ENCODE measurements at places on chromosomes 12 and 14. TPM values are rescaled to one million over a fixed set of nuclear protein-coding genes. Genes with fewer than 3 reads are reported as not detected.
A peak's percentile ranks its signal among the peaks of the same experiment; 100 is the strongest.

OR6C2 gene
- total RNA-seq, result not detected

PLXNC1 gene
- total RNA-seq, result 3.0 TPM

DNA sequence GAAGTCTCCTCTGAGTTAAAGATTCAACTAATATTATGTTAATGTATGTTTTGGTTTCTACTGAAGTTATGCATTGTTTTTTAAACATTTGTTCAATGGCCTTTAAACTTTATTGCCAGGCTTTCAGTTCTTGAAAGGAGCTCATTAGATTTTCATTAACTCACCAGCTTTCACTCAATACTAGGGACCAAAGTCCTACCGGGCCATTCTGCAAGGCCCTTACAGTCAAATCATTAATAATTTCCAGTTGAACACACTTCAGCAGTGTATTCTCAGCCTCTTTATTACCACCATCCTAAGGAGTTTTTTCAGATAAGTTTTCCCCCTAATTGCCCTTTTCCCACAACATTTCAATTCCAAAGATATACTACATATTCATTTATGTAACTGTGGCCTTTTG is 409.2 kb downstream of the DIO2 start:
- DNase-seq, result no peak

HOTAIR gene
- total RNA-seq, result not detected

DNA sequence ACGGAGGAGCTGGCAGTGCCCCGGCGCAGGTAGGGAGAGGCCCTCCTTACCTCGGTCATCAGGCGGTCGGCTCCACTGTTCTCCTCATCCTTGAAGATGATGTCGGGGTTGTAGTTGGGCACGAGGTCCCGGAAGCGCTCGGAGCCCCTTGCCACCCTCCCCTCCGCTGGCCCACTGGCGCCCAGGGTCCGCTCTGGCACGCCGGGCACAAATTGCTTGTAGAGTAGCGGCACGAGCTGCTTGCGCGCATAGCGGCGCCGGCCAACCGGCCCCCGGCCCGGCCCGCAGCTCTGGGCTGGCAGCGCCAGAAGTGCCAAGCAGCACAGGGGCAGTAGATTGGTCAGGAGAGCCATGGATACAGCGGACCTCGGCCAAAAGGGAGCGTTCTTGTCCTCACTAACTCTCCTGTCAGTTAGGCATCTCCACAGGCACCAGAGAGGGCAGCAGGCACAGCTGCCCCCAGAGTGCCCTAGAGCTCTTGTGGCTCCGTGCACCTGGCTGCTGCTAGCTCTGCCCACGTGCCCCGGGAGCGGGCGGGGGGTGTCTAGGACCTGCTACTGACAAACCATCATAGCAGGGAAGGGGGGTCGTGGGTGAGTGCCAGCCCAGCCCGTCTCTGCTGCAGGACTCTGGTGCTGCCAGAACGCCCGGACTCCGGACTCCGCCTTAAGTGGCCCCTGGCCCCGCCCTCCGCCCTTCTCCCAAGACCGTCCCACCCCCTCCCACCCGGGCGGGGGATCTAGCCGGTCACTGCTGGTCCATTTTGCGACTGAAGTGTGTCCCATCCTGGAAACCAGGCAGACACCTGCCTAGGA is at the start of gene DHH:
TSS of gene DHH (minus strand) at position 642 of the 815 bp plus-strand sequence. CDS start at position 353, 289 bp downstream.
- DNase-seq, result no peak

MYF5 gene
- total RNA-seq, result not detected

GRCh38 chr14:36035675-36036074 is 140.8 kb downstream of the PTCSC3 start:
- no peak for DNase-seq

- DNase-seq, result no peak
Observed at GRCh38 chr14:44107156-44107555, 399.9 kb downstream of the FSCB start.

DNA sequence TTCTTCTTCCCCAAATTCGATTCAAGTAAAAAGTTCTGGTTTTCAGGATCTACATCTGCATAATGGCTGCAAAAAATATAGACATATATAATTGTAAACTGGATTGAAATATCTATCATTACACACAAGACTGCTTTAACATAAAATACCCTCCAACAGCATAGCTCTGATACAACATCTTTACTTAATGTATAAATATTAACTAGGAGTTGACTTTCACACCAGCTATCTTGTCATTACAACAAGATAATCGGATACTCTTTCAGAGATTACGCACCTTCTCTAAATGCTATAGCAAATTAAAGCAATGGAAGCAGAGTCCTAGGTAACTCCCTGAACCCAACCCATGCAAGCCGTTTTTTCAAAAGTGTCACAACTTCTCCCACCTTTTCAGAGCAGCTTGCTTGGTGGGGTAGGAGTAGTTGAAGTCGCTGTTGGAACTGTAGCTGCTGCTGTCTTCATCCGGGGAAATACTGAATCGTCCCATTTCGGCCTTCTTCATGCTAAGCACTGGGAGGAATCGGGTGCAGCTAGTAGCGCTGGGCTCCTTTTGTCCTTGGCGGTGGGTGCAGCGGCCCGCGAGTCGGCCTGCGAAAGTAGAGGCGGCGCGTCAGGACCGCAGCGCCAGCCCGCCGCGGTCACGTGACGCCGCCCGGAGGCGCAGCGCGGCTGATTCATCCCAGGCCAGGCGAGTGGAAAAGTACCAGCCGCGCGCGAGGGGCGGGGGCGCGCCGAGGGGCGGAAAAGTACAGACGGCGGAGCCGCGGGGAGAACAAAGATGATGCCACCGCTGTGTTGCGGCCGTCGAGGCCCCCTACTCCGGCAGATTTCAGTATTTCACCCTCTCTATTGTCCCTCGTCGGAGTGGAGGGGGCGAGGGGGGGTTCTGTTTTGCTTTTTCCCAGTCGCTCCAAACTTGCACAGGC is 1.5 kb downstream of the SLC38A2 start:
- peak; percentile 96 for DNase-seq

DNA sequence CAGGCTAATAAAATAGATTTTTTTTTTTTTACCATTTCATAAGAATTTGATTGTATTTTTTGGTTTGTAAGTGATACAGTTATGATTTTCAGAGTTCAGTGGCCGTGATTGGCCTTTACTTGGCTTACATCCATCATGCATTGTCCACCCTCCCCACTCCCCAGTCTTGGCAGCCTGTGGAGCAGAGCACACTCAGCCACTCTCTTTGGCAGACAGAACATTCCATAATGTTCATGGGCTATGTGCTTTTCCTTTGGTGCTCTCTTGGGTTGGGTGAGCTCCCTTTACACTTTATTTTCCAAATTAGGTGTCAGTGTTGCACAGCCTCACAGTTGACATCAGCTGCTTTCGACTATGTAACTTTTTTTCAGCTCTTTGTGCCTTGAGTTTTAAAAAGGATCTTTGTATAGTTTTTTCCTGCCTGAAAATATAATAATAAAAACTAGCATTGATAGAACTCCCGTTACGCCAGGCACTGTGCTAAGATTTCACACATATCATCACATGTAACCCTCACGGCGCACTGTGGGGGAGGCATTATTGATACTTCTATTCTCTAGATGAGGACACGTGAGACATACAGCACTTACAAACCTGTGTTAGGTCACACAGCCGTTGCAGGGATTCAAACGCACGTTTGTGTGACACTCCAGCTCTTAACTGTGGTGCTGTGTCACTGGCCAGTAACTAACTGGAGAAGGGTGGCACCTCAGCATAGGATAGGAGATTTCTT is 21.5 kb downstream of the SUDS3 start:
- no peak for DNase-seq

GRCh38 chr12:60935981-60936761 is 1324.0 kb upstream of the USP15 start:
- no peak for DNase-seq

RDH16 gene
- not detected for total RNA-seq

GRCh38 chr12:116222358-116222757 is 55.1 kb downstream of the MED13L start:
- no peak for DNase-seq

DNA sequence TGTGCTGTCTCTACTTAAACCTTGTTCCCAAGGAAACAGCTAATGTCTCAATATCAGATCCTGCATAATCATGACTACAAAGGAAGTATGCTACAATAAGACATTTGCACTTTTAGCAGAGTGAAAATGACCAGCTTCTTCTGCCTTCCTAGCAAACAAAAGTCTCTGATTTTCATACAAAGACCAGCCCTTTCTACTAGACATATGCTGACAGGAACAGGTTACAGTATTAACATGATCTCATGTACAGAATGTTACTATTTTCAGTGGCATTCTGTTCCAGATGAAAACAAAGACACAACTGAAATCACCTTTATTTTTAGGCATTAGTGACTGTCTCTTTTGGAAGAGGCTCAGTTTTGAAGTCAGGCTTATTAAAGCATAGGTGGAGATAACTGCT is 228.6 kb downstream of the MED13L start:
- no peak for DNase-seq

DNA sequence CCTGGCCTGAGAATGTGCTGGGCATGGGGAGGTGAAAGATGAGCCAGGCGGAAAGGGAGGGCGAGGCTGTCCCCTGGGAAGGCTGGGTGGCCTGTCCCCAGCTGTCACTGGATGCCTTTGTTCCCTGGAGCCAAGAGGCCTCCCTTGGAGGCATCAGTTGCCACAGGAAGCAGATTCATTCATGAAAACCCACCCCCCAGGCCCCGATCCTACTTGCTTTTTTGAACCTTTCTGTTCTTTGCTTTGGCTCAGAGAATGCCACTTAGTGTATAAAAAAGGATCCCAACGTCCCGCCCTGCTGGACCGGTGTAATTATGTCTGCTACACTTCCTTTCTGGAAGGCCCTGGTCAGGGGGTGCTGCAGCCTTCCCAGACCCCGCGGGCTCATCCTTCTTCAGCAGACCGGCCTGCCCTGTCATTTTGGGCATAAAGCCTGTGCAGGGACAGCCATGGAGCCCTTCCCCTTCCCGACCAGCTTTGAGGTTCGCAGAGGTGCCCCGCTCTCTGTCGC is 220.2 kb downstream of the SLC41A2 start:
- DNase-seq, result no peak

GRCh38 chr14:63448841-63449240 is 94.3 kb downstream of the PPP2R5E start:
- DNase-seq, result no peak

DNA sequence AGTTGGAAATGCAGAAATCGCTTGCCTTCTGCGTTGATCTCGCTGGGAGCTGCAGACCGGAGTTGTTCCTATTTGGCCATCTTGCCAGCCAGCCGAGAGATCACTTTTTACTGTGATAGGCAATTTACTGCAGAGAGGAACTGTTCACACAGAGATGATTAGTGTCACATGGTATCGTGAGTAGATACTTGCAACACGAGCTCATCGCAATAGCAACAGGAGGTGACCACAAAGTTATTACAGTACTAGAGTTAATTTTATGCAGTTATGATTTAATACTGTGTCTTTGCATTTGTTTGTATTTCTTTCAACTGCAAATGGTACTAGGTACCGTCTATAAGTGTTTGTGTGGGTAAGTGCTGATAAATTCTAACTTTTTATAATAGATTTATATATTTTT is 27.8 kb downstream of the NOPCHAP1 start:
- no peak for DNase-seq

DNA sequence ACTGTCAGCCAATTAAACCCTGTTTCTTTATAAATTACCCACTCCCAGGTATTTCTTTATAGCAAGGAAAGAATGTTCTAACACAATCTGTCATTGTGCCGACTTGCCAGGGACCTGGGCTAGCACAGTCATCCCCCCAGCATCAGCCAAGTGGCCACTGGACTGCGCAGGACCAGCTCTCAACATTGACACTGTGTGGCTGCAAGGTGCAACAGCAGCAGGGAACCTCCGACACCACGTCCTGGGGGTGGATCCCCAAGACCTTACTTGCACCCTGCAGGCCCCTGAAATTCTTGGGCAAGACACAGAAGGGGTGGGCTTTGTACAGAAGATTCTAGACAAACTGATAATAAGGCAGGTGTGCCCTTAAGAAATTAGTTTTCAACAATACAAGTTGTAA is 309.5 kb downstream of the GLT1D1 start:
- no peak for DNase-seq

LTB4R gene
- total RNA-seq, result 2.1 TPM

GRIP1 gene
- total RNA-seq, result 5.4 TPM

LRTM2 gene
- total RNA-seq, result not detected

SMCO2 gene
- not detected for total RNA-seq

GRCh38 chr12:128402486-128403243 is 135.7 kb downstream of the TMEM132C start:
- DNase-seq, result no peak

HAL gene
- 0.68 TPM for total RNA-seq

GRCh38 chr12:41055875-41056577 is 132.1 kb upstream of the PDZRN4 start:
- DNase-seq, result no peak

GRCh38 chr12:111093428-111094142 is 173.2 kb upstream of the MYL2 start:
- DNase-seq, result no peak

DNA sequence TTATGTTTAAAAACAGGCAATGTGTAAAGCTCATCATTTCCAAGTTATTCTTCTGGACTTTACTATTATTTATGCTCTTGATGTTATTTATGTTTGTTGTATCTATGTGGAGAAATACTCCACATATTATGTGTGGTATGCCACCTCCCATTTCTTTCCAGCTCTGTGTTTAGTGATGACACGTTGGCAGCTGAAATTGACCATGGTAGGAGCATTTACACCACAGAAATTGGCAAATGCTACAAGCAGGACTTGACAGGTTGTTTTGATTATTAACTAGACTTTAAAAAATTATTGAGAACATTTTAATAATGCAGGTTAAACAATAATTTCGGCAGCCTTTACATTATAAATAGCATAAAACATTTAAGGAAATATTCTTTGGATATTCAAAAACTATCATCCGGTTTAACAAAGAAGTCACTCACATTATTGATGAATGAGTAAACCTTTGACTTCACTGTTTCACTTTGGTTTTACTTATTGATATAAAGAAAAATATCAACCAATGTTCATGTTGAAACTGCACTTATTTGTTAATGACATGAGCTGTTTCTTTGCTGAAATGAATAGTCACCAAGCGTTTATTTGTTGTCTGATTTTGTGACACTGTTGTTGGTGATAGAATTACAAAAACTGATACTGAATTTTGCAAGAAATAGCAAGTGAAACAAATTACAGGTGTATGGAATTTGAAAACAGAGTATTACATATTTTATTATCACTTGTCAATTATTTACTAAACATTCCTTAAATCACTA is 76.8 kb downstream of the HMGA2 start:
- no peak for DNase-seq

DNA sequence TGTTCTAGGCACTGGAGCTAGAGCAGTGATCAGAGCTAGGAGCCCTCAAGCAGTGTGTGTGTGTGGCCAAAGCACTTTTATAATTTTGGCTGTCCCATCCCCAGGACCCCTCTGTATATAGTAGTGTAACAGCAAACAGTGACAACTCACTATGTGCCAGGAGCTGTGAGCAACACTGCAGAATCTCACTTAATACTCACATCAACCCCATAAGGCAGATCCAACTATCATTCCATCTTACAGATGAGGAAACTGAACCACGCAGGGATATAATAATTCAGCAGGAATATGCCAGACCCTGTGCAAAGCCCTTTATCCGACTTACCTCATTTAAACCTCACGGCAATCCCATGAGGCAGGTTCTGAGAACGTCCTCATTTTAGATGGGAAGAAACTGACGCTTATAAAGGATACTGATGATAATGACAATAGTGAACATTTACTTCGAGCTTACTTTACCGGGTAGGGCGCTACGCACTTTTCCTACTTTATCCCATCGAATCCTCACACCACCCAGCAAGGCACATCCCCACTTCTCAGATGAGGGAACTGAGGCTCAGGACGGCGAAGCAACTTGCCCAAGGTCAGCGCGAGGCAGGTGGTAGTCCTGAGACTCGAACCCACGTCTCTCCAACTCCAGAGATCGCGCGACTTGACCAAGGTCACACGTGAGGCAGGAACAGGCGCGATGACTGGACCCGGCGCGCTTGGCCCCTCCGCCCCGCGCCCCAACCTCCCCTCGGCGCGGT is 687 bp downstream of the RAB35 start:
- DNase-seq, result peak; percentile 75

GRCh38 chr12:26022043-26022442 is 63.6 kb downstream of the RASSF8 start:
- DNase-seq, result no peak

Data from Right ventricle myocardium inferior (tissue), 1 donor.